Lower leg skin (tissue), 4 donors: ENCODE measurements at places on chromosomes 7 and 10. TPM values are rescaled to one million over a fixed set of nuclear protein-coding genes. Genes with fewer than 3 reads are reported as not detected.

TYW1B gene
- 5.3 TPM for total RNA-seq

SRRT gene
- total RNA-seq = 73.3 TPM

SPAG6 gene
- not detected for total RNA-seq

CYP2C9 gene
- total RNA-seq = not detected

GRCh38 chr7:131358636-131359035, 31.0 kb downstream of the MKLN1 start:
- DNase-seq = no peak

GRCh38 chr7:40978047-40978446, 724.8 kb downstream of the INHBA start:
- DNase-seq = no peak

DNA sequence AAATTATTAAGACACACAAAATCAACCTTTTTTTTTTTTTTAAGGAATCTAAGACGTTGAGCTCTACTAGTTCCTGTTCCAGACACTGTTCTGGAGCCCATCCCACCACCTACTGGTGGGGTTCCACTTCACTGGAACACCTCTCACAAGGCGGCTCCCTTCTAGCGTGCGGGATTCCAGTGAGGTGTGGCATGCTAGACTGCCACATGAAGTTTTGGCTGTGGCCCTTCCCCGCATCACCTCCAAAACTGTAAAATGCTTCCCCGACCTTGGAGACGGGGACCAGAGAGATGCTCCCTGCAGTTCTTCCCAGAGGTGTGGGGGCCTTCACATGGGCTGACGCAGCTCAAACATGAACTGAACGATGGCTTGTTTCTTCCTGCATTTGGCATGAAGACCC, 12.6 kb downstream of the FAM53B start:
- DNase-seq = no peak

GRCh38 chr7:117216436-117217069, 106.3 kb downstream of the WNT2 start:
- no peak for DNase-seq

GRCh38 chr7:126557271-126557670, 695.5 kb downstream of the GRM8 start:
- no peak for DNase-seq

- no peak for DNase-seq
Observed at GRCh38 chr10:15236340-15236739, 67.8 kb upstream of the NMT2 start.

DNA sequence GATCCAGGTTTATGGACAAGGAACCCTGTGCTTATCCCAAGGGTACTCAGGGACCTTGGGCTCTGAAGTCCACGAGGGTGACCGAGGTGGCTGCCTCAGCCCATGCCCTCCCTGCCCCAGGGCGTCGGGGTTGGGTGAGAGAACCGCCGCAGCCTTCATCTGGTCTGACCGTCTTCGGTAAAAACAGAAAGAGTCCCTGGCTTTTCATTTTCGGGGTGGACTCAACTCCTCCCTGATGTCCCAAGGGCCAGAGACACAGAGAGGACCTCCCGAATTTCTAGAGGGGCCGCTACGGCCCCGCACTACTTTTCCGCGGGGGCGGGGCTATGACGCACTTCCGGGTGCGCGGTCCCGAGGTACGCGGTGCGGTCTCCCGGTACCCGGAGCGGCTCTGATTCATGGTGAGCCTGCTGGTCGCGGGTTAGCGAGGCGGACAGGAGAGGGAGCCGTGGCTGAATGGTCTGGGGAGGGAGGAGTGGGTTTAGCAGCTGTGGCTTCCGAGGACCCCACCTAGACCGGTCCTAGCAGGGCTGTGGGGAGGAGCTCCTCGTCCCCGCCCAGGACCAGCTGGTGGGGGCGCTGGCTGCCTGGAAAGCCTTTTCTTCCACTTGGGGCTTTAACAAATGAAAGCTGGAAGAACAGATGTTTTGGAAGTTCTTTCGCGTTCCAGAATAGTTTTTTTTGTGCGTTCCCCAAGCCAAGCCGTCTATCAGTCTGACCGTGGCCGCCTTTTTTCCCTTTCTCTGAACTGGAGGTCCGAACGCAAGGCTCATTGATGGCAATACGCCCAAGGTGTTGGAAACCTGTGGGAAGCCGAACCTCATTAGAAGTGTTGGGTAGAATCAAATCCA, at the start of gene ZSCAN21:
Gene ZSCAN21 (plus strand): TSS at position 334 of the 851 bp plus-strand sequence. CDS start 7,233 bp downstream, outside the sequence.
- peak; percentile 96 for DNase-seq

DNA sequence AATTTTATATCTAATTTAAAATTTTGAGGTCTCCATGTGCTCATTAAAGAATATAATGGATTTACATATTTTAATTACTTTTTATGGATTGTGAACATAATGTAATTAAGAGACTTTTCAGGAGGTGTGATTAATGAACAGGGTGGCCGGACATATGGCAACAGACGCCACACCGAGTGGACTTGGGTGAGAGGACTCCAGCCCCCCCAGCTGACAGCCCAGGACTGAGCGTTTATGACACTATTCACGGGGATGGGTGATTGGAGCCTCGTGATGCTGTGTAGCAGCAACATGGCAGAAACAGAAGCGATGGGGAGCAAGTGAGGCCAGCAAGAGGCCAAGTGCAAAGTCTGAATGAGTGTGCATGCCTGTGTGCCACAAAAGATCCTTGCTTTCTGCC, 1176.9 kb downstream of the TYW1 start:
- peak; percentile 54 for DNase-seq

GRCh38 chr10:69649786-69650550, 19.9 kb downstream of the FAM241B start:
- no peak for DNase-seq

GRCh38 chr10:52027055-52027705, 286.9 kb upstream of the DKK1 start:
- DNase-seq = no peak

DNA sequence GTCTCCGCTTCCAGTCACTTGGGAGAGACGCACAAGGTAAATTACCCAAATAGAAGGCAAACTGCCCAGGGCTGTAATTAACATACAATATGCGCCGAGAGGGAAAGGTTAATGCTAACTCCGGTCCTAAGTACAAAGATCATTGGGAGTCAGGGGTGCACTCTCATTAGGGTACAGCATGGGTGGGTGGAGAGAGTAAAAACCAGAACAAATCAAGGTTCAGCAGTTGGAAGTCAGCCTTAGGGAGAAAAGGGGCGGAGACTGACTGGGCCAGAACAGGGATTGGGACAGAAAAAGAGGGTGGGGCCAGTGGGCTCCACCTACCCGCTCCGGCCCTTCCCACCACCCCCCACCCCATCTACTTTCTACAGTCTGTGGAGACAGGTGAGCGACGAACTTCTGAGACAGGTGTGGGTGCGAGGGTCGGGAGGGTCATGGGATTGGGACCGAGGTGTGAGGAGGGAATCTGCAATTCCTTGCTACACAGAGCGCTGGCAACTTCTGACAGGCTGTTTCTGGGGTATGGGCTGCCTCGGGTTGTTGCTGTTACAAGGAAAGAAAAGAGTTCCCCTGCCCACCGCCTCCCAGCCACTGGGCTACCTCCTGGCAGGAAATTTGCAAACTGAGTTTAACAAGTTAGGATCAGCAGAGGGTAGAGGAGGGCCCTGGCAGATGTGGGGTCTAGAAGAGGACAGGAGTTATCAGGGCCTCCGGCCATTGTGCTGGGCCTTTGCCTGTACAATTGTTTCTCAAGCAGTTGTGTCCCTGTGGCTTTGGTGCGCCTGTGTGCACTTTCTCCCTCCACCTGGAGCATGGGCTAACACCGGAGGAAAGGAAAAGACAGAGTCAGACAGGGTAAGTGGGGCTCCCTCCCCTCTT, at the start of gene TMEM139:
Gene TMEM139 (plus strand): TSS at position 368 of the 879 bp plus-strand sequence. CDS start 1,000 bp downstream, outside the sequence.
- DNase-seq = no peak

DNA sequence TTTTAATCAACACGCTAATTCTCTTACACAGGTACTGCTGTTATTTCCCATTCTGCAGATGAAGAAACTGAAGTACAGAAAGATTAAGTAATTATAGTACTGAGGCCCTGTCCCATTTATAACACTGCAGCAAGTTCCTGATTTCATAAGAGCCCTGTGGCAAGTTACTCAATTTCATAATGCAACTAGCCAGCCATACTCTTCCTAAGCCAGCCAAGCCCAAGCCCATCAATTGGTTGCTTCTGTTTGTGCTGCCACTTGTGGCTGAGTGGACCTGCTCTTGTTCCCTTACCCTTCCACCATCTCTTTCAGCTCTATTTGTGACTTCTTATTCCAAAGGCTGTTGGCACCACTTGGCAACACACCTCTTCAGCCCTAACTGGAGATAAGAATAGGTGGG, 19.7 kb upstream of the PRPF18 start:
- DNase-seq = no peak

DNA sequence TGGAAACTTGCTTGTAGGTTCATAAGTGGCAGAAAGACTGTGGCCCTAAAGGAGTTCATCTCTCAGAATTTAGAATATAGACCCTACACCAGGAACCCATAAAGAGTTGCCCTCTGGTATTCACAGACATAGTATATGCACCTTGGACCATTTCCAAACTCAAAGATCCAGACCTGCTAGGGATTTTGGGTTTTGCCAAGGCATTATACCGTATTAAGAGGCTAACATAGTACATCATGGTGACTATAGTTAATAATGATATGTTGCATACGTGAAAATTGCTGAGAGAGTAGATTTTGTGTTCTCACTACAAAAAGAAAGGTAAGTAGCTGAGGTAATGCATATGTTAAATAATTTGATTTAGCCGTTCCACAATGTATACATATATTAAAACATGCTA, 13.9 kb downstream of the IFIT3 start:
- no peak for DNase-seq

DNA sequence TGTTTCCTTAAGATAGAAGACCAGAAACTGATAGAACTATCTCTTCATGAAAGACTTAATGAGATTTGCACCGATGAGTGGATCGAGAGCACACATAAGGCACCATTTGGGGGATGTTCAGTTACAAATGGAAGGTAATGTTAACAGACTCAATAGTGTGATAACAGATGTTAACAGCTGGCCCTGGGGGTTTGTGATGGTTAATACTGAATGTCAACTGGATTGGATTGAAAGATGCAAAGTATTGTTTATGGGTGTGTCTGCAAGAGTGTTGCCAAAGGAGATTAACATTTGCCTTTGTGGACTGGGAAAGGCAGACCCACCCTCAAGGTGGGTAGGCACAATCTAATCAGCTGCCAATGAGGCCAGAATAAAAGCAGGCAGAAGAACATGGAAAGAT, 130.5 kb upstream of the DGKB start:
- no peak for DNase-seq

DNA sequence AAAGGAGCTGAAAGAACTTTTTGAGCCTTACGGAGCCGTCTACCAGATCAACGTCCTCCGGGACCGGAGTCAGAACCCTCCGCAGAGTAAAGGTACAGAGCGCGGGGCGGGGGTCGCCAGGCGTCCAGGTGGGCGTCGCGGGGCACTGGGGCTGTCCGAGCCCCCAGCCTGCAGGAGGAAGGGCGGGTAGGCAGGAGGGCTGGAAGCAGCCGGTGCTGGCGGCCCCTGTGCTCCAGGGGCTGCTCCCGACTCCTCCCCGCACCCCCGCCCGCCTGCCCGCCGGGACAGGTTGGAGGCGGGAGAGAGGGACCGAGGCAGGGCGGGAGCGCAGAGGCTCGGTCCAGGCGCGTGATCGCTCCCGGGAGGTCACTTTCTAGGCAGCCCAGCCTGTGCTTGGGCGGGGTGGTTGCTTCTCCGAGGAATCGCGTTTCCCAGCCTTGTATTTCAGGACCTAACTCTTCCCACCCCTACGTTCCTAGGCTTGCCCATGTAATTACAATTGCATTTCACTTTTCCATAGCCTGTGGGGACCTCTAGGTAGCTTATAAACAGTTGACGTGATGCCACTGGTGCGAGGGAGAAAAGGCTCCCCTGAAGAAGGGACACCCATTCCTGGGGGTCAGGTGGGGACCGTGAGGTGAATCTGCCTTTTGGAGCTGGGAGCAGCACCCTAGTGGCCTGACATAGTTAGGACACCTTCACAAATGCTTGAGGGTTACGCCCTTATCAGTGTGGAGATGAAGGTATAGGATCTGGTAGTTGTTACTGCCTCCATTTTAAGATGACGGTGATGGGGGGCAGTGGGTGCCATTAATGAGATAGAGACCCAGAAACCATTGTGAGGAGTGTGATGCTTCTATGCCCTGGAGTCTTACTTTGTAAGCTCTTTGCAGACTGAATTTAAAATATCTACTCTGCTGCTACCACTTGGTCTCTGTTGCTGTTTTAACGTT, 148.2 kb downstream of the CELF2 start:
- peak; percentile 56 for DNase-seq

DNA sequence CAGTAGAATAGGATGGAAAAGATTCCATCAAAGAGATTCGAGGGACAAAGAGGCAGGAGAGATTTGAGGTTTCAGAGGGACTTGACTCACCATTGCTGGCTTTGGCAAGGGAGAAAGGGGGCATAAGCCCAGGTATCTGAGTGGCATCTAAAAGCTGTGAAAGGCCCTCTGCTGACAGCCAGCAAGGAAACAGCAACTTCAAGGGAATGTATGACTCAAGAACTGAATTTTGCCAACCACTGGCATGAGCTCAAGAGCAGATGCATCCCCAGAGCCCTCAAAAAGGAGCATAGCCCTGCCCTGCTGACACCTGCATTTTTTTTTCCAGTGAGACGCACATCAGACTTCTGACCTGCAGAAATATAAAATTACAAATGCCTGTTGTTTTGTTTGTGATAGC, 19.6 kb upstream of the ADAM12 start:
- no peak for DNase-seq

DNA sequence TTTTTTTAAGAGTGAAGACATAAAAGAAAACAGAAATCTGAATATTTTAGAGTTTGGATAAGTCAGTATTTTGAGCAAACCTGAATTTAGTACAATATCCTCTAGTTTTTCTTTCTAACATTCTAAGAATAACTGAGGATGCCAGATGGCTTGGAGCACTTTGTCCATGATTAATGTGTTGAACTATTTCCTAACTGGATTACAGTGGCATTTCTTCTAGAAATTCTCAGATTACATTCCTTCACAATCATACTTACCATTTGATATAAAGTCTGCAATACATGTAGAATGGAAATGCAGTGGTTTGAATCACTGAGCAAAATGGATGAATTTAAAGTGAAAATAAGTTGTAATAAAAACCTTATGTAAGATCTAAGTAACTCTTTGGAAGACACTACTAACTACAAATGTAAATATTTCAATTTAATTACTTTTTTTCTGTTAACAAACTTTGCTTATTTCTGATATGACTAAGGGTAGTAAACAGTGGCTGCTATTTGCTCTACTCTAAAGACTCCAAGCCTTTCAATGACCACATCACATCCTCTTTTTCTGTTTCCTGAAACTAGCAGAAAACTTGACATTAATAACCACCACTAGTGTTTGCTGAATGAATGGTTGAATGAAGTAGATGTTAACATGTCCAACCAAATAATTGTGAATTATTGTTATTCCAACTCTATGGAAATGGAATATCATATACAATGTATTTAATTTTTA, 102.8 kb downstream of the PRKG1 start:
- no peak for DNase-seq

- DNase-seq = no peak
Observed at GRCh38 chr7:323410-323809, 33.4 kb downstream of the FOXL3 start.

- no peak for DNase-seq
Observed at GRCh38 chr10:71658467-71658745, 61.2 kb downstream of the C10orf105 start.
